ENCODE measurements at places on chromosomes 3 and 15.

GRCh38 chr3:134918441-134918840, 123.4 kb downstream of the EPHB1 start:
- DNase-seq: no peak

- DNase-seq: peak; percentile 30
Measured at GRCh38 chr3:90010341-90010740, 902.9 kb downstream of the EPHA3 start.

DNA sequence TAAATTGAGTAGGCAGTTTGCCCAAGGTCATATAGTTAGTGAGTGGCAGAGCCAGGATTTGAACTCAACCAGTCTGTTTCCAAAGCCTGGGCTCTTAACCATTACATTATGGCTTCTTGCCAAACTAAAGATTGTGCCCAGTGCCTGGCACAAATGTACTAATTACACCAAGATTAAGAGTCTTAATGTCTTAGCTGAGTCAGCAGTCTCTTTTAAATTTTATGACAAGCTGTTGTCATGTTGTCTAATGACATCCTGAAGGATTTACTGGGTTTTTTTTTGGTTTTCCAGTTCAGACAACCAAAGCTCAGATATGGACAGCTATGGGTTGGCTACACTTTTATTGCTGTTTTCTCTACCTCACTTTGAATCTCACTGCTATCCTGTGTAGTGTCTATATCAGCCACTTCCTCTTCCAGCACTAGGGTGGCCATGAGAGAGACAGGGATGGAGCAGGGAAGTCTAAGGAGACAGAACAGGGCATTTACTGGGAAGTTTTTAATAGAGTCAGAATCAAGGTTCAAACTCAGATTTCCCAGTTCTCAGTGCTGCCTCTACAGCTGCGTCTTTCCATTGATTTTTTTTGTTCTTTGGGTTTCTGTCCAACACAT, 10.5 kb downstream of the FBXL2 start:
- DNase-seq: no peak

DNA sequence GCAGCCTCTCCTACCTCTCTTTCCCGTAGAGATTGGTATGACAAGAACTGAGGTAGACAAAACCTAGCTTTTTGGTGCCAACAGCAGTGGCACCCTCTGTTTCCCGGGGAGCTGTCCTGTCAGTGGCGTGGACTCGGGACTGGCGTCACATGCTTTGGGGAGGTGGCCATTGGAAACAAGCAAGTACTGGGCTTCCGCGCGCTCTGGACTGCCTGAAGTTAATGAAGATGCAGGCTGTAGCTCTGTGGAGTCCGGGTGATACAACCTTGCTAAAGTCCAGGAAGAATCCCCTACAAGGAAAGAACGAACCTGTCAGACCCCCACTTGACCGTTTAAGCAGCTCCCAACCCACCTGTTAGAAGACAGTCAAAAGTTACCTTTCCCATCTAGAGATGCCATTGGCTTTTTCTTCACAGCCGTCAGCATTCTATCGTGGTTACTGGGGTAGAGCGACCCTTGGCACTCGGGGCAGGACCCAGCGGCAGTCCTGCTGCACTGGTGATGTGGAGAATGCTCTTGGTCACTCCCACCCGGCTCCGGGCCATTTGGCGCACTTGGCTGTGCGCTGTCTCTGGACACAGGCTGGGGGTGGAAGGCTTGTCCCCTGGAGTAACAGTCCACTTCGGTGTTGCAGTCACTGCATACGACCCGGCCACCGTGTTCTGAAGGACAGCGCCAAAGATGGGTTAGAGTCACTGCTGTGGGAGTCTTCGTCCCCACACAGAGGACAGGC, 120.5 kb downstream of the LRIG1 start:
- no peak for DNase-seq

GRCh38 chr15:57045741-57046382, 127.4 kb downstream of the TCF12 start:
- no peak for DNase-seq

DNA sequence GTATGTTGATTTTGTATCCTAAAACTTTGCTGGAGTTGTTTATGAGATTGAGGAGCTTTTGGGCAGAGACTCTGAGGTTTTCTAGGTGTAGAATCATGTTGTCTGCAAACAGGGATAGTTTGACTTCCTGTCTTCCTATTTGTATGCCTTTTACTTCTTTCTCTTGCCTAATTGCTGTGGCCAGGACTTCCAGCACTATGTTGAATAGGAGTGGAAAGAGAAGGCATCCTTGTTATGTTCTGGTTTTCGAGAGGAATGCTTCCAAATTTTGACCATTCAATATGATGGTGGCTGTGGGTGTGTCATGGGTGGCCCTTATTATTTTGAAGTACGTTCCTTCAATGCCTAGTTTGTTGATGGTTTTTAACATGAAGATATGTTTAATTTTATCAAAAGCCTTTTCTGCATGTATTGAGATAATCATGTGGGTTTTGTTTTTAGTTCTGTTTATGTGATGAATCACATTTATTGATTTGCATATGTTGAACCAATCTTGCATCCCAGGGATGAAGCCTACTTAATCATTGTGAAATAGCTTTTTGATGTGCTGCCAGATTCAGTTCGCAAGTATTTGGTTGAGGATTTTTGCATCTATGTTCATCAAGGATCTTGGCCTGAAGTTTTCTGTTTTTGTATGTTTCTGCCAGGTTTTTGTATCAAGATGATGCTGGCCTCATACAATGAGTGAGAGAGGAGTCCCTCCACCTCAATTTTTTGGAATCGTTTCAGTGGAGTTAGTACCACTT, 188.1 kb downstream of the MINAR1 start:
- DNase-seq: no peak

GRCh38 chr3:56324473-56324872, 143.8 kb downstream of the ERC2 start:
- no peak for DNase-seq

DNA sequence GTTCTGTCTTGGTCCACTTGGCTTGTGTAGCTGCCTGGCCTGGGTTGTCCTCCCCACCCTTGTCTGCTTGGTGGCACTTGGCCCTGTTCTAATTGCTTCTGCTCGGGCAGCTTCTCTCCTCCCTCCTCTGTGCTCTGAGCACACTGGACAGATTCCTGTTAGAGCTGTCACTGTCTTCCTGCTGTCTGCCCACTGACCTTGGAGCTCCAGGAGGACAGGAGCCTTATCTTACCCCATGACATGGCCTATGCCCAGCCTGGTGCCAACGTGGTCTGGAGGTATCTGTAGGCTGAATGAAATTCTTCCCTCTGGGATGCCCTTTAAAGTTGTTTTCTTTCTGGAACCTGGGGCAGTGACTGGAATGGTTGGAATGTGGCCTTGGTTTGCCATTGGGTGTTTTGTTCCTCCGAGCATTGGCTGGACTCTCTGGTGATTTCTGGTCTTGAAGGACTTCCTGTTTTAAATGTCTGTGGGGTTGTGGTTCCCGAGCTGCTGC, 94.1 kb downstream of the FAM43A start:
- no peak for DNase-seq

GRCh38 chr15:73165435-73165834, 113.2 kb downstream of the NEO1 start:
- no peak for DNase-seq

DNA sequence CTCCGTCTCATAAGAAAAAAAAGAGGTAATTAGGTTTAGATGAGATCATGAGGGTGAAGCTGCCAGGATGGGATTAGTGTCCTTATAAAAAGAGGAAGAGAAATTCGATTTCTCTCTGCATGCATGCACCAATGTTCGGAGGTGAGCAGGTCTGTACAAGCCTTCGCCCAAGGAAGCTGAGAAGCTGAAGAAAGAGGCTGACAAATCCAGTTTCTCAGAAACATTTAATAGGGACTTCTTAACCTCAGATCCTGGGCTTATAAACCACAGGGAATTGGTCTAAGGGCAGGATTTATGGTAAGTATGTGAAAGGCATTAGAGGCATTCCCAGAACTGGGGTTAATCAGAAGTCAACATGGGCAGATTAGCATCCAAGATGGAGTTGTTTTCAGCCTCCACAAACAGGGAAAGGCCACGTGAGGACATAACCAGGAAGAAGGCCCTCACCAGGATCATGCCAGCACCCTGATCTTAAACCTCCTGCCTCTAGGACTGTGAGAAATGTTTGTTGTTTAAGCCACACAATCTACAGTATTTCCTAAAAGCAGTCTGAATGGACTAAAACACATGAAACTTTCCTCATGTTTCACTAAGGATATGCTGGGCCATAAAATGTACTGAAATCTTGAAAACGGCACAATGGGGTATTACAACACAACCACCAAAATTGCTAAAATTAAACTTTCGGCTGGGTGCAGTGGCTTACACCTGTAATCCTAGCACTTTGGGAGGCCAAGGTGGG, 11.3 kb downstream of the SHISA5 start:
- DNase-seq: no peak

GRCh38 chr15:88900309-88900981, 5.1 kb upstream of the HAPLN3 start:
- no peak for DNase-seq

DNA sequence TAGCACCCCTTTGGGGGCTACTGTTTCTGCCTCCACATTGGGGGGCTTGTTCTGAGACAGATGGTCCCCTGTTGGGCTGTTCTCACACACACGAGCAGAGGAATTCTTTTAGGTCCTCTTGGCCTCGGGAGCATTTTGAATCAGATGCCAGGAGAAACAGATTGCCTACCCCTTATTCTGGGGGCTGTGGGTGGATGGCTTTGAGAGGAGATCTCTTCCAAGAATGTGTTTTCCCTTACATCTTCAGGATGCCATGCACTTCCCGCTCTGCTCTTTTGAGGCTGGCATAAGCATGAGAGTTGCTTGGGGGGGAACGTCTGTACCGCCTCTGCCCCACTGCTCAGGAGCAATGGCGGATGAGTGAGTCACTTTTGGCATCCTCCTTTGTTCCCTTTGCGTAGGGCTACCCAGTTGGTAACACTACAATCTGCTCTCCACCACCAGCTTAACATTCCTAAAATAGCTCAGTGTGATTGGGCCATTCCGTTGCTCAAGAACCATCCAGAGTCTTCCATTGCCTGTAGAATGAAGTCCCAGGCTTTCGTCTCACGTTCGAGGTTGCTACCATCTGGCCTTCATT, 154.4 kb downstream of the RPLP1 start:
- DNase-seq: peak; percentile 21

GRCh38 chr15:73414876-73415275, 28.1 kb upstream of the REC114 start:
- DNase-seq: no peak

DNA sequence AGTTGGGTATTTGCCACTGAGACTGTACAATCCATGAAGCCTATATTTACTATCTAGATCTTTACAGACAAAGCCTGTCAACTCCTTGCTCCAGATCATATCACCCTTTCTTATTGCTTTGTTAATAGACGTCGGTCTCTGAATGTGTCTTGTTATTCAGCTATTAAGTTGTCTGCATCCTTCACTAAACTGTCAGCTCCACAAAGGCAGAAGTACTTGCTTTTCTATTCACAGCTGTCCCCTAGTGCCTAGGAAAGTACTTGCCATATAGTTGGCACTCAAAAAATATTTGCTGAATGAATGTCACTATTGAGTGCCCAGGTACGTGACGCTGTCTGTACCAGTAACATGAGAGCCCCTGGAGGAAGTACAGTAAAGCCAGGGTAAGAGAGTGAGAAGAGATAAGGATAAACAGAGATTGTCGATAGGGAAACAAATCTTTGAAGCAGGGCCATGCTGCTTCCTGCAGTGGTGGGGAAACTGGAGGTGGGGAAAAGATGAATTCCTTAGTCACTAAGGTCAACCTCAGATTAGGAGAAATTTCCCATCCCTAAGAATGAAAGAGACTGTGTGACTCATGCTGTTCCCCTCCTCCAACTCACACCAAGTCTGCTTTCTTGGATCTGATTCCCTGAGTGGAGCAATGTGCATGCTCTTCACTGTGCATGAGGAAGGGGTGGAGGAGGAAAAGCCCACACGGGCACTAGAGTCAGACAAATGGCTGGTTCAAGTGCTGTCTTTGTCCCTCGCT, 36.3 kb downstream of the PRICKLE2 start:
- DNase-seq: peak; percentile 32

DNA sequence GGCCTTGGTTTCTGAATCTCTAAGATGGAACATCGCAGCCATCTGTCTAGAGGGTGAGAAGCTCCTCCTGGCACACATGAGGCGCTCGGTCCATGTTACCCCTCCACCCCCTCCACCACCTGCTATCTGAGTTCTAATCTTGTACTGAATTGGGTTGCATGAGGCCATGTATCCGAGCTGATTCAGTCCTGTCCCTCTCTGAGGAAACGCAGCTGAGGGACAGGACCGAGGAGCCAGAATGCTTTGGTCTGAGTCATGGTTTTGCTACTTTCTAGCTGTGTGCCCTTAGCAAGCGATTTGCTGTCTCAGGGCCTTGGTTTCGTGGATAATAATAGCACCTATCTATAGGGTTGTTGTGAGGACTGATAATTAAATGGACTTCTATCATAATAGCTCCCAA, 87.8 kb upstream of the SEC13 start:
- DNase-seq: no peak

- no peak for DNase-seq
Measured at GRCh38 chr3:153285982-153286381, 124.0 kb downstream of the RAP2B start.

DNA sequence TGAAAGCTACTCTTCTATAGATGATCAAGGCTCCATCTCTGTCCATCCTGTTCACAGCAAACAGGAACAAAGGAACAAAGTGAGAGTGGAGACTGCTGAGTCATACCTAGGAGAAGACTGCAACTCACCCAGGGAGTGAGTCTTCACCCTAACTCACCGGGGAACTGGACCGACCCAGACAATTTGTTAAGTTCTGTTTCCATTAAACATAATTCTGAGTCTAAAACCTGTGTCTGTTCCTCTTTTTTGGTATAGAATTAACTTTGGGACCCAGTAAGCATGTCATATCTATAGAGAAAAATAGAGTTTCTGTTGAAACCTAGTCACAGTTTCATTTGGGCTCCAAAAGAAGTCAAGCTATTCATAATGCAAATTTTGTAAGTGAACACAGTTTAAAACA, 21.6 kb downstream of the CCDC80 start:
- no peak for DNase-seq

DNA sequence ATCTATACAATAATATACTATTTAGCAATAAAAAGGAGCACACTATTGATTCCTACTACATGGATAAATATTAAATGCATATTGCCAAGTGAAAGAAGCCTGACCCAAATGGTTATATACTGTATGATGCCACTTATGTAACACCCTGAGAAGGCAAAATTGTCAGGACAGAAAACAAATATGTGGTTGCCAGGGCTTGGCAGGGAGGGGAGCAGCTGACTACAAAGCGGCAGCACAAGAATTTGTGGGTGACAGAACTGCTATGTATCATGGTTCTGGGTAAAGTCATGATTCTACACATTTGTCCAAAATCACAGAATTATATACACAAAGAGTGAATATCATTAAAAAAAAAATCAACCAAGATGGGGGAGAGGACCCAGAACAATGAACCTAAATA, 22.5 kb downstream of the TBC1D2B start:
- DNase-seq: no peak

GRCh38 chr3:115960799-115961198, 337.5 kb downstream of the GAP43 start:
- no peak for DNase-seq
